ENCODE measurements at places on chromosomes 5 and 9.
A peak's percentile ranks its signal among the peaks of the same experiment; 100 is the strongest.

DNA sequence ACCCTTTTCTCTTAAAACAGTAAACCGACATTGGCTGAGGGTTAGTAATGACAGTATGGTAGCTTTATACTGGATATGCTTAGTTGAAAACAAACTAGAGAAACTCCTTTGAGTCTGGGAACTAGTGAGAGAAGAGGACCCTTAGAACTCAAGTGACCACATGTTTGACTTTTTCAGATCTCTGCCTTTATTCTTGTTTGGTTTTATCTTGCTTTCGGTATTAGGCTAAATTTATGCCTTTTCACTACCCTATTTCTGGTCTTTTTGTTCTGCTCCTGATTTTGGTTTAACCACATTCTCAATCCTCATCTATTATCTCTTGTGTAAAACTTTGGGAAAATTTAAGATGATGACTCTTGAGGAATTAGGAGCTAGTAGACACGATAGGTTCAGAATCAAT, 11.0 kb downstream of the SNAPC3 start:
- no peak for DNase-seq

DNA sequence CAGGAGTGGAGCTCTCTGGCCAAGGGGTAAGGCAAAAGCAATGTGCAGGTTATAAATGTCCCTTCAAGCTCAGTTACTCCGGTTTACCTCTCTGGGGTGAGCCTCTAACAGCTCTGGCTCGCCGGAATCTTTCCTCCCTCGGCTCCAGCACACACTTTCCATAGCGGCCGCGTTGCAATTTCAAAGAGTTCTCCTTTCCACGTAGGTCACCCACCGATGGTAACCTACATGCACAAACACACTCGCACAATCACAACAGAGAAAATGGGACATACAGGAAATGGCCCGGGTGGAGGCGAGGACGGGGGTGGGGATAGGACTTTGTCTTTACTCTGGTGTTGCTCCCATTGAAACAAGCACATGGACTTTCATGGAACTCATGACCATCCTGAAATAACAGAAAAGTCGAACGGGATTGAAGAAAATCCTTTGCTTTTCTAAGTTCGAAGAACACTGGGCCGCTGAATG, 1.2 kb downstream of the LHFPL2 start:
- DNase-seq = peak; percentile 39

DNA sequence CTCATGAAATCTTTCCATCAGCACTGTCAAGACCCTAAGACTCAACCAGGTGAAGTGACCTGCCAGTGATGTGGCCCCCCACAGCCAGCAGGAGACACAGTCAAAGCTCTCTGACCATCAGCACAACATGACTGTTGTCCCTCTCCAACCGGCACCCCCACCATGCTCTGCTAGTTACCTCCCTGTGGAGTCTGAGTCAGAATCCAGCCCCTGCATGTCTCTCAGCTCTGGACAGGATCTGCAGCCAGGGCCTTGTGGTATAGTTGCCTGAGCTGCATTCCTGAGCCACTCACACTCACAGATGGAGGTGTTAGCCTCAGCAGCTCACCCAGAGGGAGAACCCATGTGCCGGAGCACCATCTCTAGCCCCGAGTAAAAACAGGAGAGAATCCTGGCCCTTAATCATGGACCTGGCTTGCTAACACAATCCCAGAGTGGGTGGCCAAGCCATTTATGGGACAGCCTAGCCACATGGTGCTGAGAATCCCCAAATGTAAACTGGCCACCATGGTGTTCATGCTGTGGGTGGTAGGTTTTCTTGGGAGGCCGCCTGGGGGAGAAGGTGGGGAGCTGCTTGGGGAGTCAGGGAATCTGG, 237.8 kb downstream of the PAPPA start:
- no peak for DNase-seq

DNA sequence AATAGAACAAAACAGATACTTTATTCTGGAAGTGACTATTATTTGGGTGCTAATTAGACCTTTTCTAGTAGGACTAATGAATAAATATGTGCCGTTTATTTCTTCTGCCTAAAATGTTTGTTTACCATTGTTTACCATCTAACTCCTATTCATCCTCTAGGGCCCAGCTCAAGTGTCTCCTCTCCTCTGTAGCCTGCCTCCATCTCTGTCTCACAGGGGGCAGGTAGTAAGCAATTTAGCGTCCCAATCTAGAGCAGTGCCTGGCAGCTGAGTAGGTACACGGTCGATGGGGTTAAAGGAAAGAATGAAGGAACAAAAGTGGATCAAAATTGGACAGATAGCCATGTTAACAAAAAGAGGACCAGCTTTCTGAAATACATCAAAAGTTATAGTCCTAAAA, 230.9 kb downstream of the SLF1 start:
- DNase-seq = no peak

- no peak for DNase-seq
These were observed 3.2 kb downstream of the SGTB start for GRCh38 chr5:65718576-65719310.

DNA sequence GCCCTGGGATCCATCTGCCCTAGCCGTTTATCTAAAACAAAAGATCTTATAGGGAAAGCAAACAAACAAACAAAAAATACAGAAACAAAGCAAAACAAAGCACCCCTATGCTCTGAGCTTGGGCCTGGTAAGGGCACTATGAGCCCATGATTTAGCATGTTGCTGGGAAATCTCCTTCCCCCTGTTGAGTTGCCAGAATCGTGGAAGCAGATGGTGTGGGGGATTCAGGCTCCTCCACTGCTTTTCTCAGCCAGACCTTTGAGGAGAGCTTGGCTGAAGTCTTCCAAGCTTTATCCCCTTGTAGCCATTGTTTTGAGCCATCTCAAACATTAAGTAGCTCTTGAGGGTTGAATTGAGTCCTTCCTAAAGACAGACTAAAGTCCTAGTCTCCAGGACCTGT, 29.9 kb downstream of the TMC1 start:
- DNase-seq = no peak

GRCh38 chr9:99820685-99821395, 845 bp upstream of the NR4A3 start:
- no peak for DNase-seq

GRCh38 chr9:132716007-132716406, 45.7 kb downstream of the GTF3C4 start:
- DNase-seq = no peak

DNA sequence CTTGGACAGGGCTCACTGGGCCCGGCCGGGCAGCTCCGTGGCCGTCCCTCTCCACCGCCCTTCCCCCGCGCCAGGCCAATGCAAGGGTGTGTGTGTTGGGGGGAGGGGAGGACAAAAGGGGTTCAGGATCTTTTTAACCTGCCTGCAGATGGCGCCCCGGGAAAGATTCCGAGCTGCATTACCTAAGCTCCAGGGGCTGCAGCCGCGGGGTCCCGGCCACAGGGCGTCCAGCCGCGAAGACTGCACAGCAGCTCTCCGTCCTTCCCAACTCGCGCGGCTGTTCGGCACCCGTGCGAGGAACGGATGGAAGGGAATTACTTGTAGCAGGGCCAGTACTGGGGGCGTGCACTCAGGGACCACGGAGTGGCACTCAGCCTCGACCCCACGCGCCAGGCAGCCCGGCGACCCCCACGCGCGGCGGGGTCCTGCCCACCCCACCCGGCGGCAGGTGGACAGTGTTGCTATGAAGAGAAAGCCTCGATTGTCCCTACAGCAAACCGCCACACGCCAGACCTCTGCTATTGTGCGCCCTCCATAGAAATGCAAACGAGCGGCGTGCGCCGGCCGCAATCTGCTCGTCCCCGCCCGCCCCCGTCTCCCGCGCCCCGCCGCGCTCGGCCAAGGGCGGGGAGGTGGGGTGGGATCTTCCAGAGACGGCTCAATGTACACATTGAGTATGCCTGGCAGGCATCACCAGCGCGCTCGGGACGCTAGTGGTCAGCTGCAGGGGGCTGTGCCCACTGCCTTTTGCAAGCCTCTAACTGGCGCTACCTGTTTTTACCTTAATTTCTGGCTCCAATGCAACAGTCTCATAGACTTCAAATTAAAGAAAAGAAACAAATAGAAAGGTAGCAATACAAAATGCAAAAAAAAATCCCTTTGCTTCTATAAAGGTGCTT, 796 bp upstream of the GADD45G start:
- DNase-seq = peak; percentile 39

DNA sequence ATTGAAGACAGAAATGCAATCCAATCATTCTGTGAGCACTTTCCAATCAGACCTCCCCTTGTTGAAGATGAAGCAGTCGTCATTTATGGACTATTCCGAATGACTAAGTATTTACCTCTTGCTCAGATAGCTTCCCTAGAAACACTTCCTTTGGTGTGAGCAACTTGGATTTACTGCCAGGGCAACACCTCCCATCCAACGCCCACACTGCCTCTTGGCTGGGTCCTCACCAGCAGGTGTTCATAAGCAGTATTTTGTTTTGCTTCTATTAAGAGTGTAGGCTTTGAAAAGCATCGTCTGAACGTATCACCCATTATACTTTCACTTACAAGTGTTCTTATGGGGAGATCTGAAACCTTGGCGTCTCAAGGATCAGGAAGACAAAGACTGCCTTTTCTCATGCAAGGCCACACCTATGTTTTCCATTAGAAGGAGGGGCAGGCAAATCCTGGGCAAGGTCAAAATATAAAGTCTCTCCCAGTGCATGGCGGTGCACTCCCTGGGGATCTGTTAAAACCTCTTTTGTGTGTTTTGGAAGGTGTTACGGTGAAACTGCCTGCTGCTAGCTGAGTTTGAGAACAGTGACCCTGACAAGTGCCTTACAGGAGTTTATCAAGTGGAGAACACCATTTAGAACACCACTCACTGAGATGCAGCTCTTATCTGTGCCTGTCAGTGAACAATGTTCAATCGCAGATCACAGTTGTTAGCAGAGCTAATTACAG, 10.6 kb upstream of the MARCHF3 start:
- DNase-seq = no peak

DNA sequence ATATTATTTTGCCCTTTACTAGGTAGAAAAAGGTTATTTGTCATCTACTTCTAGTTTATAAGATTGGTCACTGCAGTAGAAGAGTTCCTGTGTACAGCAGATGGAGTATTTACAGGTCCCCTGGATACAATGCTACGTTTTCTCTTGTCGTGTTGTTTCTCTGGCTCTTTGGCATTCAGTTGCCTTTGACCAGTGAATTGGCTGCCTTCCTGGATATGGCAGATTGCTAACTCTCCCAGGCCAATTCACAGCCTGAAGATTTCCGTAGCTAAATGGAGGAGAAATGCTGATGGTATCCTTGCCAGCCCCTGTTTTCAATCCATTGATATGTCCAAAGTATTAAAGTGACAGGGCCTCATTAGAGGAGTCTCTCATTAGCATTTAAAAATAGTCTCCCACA, 32.5 kb upstream of the GNAQ start:
- no peak for DNase-seq

- no peak for DNase-seq
These were observed 276.2 kb upstream of the POU5F2 start for GRCh38 chr5:94017579-94017978.

- no peak for DNase-seq
These were observed 297.7 kb upstream of the WWC1 start for GRCh38 chr5:167993771-167994170.

DNA sequence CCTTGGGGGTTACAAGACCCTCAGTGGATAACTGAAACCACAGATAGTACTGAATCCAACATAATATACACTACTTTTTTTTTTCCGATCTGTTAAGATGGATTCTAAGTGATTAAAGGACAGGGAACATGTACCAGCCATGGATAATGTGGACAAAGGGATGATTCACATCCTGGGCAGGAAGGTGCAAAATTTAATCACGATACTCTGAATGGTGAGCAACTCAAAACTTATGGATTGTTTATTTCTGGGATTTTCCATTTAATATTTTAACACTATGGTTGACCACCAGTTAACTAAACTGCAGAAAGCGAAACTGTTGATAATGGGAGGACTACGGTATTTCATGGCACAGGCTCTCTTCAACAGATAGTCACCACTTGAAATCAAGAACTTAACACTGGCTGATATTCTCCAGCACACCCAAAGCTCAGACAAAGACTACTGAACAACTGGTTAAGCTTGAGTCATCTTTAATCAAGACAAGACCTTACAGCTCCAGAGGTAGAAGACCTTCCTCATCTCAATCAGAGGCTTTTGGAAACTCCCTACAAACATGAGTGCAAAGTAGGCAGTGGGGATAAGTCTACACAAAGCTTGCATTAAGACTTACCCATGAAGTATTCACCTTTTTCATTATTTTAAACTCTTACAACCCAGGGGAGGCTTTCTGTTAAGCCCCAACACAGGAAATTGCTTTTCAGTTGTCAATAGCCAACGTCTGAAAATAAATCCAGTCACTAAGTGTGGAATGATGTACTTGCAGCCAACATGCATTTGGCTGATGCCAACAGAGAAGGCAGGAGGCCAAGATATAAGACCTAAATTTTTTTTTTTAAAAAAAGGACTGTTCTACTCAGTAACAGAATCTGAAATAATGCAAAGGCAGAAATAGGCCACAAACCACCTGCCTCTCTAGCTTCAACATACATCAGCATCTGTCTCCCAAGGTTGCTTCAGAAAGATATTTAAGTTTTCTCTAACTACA, 78.7 kb downstream of the ELAVL2 start:
- DNase-seq = no peak

DNA sequence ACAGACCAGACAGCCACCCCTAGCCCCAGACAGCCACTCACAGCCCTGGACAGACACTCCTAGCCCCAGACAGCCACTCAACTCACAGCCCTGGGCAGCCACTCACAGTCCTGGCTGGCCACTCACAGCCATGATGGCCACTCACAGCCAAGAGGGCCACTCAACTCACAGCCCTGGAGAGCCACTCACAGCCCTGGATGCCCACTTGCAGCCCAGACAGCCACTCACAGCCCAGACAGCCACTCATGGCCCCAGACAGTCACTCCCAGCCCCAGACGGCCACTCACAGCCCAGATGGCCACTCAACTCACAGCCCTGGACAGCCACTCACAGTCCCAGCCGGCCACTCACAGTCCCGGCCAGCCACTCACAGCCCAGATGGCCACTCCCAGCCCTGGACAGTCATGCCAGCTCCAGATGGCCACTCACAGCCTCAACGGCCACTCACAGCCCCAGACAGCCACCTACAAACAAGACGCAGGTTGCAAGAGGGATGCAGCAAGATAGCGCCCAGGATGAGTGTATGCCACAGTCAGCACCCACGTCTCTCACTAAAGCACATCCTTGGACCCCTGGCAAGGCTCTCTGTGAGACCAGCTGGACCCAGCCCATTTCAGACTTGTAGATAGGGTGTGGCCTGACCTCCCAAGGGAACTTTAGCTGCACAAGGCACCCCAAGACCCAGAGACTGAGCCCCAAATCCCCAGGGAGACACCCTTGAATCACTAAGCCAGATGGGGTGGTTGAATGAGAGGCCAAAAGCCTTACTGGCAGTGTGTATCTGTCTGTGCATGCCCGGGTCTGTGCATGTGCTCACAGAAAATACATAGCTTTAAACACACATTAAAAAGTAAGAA, 22.4 kb downstream of the ZDHHC11B start:
- no peak for DNase-seq
